ENCODE measurements at places on chromosomes 7 and 10. TPM values are rescaled to one million over a fixed set of nuclear protein-coding genes. Genes with fewer than 3 reads are reported as not detected.

The AEBP1 gene
- 84.2 TPM for total RNA-seq

The HMX2 gene
- not detected for total RNA-seq

The OR6B1 gene
- total RNA-seq, result not detected

The SLC26A5 gene
- total RNA-seq, result not detected

The RGR gene
- not detected for total RNA-seq

The CDNF gene
- 3.8 TPM for total RNA-seq

All from epithelial cell of alveolus of lung (primary cell).